ENCODE measurements at places on chromosomes 2 and 18. TPM values are rescaled to one million over a fixed set of nuclear protein-coding genes. Genes with fewer than 3 reads are reported as not detected.

The UGT1A5 gene
- total RNA-seq: not detected

The RAD51AP2 gene
- not detected for total RNA-seq

The NXPH2 gene
- not detected for total RNA-seq

The NCKAP5 gene
- 1.1 TPM for total RNA-seq

The RTP5 gene
- total RNA-seq: not detected

The LGALSL gene
- total RNA-seq: 1.7 TPM

The SRBD1 gene
- 15.9 TPM for total RNA-seq
